ENCODE measurements at places on chromosomes 2 and 18.

- DNase-seq = no peak
These were observed 60.7 kb upstream of the ITGA4 start for GRCh38 chr2:181396256-181397123.

- DNase-seq = no peak
These were observed 6.9 kb downstream of the ATP6V1B1 start for GRCh38 chr2:70942396-70943204.

GRCh38 chr2:12818416-12819102 lies 101.8 kb downstream of the TRIB2 start:
- no peak for DNase-seq

GRCh38 chr18:51196811-51197660 lies 445 bp downstream of the MEX3C start:
- DNase-seq = no peak

- no peak for DNase-seq
These were observed 47.5 kb downstream of the ZFP36L2 start for GRCh38 chr2:43178602-43179542.

- no peak for DNase-seq
These were observed 134.6 kb downstream of the MBD2 start for GRCh38 chr18:54089749-54090459.

DNA sequence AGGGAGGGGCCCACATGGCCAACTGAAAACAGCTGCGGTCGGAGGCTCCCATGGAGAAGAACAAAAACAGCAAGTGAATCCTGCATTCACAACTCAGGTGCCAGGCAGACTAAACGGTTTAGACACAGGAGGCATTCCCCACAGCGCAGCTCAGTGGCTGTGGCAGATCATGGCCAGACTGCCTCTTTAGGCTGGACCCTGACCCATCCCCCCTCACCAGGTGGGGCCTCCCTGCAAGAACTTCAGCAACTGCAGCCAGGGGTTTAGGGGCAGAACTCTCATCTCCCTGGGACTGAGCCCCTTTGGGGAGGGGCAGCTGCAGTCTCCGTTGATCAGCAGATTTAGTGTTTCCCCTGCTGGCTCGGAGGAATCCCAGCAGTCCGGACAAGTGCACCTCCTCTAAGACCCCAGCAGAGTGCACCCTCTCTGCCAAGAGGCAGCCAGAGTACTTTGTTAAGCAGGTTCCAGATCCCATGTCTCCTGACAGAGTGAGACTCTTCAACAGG lies 346.7 kb downstream of the SS18 start:
- DNase-seq = no peak

- DNase-seq = no peak
These were observed 138.4 kb upstream of the TWIST2 start for GRCh38 chr2:238709325-238710025.

DNA sequence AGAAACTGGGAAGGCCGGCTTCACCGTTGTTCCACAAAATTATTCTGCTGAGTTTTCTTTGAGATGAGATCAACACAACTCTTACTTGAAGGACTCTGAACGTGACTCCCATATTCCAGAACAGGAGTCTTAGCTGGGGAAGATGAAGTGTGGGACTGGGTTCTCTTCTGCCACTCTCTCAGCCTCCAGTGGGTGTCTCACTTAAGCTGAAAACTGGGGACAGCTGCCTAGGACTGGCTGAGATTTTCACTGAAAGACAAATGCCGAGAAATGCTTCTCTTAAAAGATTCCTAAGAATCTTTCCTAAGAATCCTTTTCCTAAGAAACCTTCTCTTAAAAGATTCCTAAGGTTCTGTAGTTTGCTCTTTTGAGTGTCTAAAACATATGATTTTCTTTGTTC lies 156.6 kb upstream of the LHCGR start:
- no peak for DNase-seq

DNA sequence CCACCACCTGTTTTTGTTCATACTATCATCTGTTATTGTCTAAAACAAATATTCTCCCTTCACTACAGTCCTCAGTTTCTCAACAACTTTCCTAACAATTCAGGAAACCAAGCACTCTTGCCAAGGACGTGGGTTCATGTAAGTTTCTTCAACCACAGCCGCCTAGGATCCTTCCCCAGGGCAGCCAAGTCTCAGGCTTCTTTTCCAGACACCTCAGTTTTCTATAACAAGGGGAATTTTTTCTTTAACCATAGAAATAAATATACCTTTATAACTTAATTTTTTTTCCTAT lies 39.4 kb upstream of the AGPS start:
- no peak for DNase-seq

DNA sequence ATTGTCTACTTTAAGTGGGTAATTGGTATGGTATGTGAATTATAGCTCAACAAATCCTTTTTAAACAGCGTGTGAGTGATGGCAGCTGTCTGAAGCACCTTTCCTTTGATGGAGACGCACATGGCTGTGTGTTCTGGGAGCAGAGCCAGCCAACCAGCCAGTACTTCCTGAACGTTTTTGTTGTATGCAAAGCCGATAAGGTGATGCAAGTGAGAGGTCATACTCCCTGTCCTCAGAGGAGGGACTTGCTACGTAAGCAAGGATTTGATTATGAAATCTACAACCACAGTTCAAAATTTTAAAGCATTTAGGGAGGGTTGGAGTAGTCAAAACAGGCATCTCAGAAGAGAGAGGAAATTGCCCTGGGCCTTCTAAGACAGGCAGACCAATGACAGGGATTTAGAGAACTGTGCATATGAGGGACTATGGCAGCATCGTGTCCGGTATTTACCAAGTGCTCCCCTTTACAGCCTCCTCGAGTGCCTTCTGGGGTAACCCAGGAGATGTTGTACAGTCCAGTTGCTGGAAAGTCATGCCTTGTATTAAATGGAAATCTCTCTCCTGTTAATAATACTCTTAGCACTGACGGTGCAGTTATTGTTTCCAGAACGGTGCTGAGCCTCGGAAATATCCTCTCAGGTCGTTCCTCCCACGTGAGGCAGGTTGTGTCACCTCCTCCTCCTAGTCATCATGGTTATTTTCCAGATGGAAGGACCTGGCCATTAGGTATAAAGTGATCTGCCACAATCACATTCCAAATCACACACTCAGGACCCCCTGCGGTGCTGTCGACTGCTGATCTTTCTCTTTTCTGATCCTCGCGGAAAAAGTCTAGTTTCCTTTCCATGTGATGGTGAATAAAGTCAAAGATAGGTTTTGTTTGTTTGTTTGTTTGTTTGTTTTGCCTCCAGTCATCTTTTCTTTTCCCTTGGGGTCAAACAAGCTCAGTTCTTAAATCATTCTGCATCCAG lies 28.4 kb downstream of the ARHGEF4 start:
- no peak for DNase-seq

DNA sequence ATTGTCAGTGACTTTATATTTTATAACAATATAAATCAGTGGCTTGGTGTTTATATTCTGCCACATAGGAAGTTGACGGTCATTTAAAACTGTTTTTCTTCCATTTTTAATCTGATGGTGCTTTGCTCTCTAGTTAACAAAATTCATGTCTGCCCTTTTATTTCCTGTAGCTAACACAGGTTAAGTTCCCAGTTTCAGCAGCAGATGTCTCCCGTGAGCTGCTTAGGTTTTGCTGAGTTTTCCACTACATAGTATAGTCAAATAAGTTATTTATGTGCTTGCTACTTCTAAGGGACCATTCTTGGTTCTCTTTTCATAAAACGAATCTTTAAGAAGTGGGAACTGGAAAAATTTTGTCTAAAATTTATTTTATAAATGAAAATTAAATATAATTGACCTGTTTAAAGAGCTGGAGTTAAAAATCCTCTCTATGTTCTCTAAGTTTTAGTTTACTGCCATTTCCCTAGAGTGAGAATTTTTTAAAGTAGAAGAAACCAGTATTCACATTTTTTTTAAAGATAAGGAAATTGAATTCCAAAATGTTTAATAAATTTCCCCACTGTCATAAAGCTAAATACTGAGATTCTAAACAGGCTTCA lies 20.6 kb downstream of the HTR2B start:
- DNase-seq = no peak

DNA sequence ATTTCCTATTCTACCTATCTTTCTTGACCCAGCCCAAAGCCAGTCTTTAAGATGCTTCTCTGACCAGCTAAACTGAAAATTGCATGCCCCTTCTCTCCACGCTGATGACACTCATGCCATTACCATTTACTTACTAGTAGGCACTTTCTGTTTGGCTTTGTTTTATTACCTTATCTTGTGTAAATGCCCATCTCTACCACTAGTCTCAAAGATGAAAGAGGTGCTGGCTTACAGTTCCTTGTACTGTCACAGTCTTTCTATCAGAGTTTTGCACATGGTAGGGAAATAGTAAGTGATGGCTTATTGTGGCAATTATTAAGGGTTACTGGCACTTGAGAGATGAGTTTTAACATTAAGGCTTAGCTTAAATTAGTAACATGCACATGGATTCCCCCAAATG lies 352.1 kb downstream of the RBM43 start:
- DNase-seq = no peak

DNA sequence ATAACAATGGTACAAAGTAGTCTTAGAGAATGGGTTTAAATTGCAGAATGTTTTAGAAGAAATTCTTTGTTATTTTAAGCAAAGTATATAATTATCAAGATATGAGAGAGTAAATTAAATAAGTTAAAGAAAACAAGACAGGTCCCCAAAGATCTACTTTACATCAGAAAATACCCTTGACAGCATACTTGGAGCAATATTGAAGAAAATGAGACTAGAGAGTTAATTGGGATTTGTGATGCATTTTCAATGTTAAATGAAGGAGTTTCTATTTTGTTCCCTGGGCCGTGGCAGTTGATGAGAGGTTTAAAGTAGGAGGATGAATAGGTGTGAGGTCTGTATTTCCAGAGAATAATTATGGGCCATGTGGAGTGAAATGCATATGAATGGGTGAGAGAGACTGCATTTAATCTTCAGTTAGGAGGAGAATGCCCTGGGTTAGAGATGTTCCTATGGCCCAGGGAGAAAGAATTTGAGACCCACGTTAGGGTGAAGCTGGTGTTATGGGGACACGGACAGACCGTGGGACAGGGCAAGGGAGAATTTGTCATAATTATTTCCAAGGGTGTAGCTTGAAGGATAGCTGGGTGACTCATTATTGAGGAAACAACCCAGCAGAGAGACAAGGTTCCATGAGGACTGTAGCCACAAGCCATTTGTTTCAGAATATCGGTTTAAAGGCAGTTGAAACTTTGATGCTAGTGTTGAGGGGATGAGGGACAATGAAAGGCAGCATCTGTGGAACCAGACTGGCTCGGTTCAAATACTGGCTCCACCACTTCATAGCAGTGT lies 22.7 kb downstream of the MGAT5 start:
- DNase-seq = no peak

DNA sequence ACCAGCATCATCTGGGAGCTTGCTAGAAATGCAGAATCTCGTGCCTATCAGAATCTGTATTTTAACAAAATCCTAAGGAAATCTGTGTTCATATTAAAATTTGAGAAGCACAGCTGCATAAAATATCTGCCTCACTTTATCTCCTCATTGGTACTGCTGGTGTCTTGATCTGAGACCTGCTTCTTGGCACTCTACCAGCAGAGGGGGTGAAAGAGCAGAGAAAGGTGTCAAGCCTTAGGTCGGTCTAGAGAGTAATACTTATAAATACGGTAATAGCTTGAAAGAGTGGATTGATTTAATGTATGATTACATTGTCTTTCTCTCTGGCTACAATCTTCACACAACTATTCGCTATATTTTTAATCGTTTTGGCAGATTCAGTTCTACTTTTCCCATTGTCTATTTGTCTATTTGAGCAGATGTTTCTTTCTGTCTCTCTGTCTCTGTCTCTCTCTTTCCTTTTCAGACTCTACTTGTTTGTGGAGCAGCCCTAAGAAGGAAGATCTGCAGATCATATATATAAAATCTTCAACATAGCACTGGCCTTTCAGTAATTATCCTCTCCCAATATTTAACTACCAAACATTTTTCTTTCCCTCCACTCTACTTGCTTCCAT lies 1.7 kb upstream of the GCG start:
- no peak for DNase-seq

DNA sequence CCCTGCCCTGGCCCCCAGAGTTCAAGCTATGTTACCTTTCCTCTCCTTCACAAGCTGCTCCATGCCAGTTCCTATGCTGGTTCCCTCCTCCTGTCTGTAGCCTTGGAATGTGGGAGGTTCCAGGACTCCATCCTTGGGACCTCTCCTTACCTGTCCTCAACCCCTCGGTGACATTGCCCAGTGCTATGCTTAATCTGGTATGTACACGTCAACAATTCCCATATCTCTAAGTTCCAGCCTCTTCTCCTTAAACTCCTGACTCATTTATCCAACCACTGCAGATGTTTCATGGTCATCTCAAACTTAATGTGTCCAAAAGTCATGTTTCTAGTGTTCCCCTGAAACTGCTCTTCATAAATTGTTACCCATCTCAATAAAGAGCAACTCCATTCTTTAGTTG lies 160.8 kb downstream of the TNS1 start:
- no peak for DNase-seq

- no peak for DNase-seq
These were observed 19.2 kb upstream of the TMEM177 start for GRCh38 chr2:119659601-119660342.

DNA sequence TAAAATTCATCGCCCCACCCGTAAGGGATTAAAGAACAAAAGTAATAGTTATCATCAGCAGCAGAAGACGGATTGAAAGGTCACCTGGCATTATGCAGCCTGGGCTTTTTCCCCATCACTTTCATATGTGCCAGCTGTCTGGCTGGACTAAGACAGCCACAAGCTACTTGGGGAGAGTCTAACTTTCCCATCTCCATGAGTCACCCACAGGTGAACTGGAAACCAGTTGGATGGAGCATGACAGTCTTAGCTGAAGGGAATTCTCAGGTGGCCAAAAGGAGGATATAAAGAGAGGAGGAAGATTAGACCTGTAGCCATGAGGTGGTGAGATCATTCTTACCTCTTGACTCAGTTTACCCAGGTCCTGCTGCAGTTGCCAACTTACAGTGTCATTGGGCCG lies 7.0 kb upstream of the FAM178B start:
- DNase-seq = no peak

- no peak for DNase-seq
These were observed 106.3 kb upstream of the GATA6 start for GRCh38 chr18:22063102-22063501.

DNA sequence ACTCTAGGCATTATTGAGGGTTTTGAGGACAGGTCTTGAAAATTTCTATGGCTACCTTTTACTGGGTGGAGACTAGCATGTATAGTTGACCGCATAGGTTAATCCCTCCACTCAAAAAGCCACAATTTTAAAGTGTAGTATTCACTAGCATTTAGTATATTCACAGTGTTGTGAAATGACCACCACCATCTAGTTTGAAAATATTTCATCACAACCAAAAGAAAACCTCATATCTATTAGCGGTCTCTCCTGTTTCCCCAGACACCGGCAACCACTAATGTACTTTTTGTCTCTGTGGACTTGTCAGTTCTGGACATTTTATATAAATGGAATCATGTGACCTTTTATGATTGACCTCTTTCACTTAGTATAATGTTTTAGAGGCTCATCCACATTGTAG lies 53.9 kb downstream of the MSH2 start:
- DNase-seq = no peak

Data from D721Med (cell line).